ENCODE measurements at places on chromosomes 4 and X. TPM values are rescaled to one million over a fixed set of nuclear protein-coding genes. Genes with fewer than 3 reads are reported as not detected.

The SPANXC gene
- total RNA-seq: not detected

The PLRG1 gene
- 53.6 TPM for total RNA-seq

The GNL3L gene
- total RNA-seq: 20.9 TPM

The UNC5C gene
- not detected for total RNA-seq

The SPIN3 gene
- total RNA-seq: 2.6 TPM

The SPATA18 gene
- total RNA-seq: 3.5 TPM

The ADAMTS3 gene
- 0.42 TPM for total RNA-seq

The SUPT20HL2 gene
- not detected for total RNA-seq

The RAB41 gene
- total RNA-seq: not detected

The KIAA0232 gene
- total RNA-seq: 11.5 TPM

The ADH1C gene
- total RNA-seq: not detected

The NXF2 gene
- not detected for total RNA-seq

The HSFX1 gene
- total RNA-seq: 0.05 TPM

The SPATA4 gene
- total RNA-seq: not detected

The SLC30A9 gene
- total RNA-seq: 47.2 TPM

The CCNB3 gene
- total RNA-seq: 0.19 TPM

The NSG1 gene
- 36.9 TPM for total RNA-seq

The JAKMIP1 gene
- total RNA-seq: not detected

The RPS6KA6 gene
- total RNA-seq: 3.8 TPM

The RASL11B gene
- total RNA-seq: 1.5 TPM

The MFSD8 gene
- 8.7 TPM for total RNA-seq

The GAK gene
- 96.4 TPM for total RNA-seq

The ANOS1 gene
- total RNA-seq: 0.56 TPM

The UTP3 gene
- total RNA-seq: 27.4 TPM

The ARHGAP24 gene
- 3.4 TPM for total RNA-seq

The INTS6L gene
- 5.4 TPM for total RNA-seq

The SHROOM3 gene
- 22.2 TPM for total RNA-seq

The IQCM gene
- not detected for total RNA-seq
